AG20443 (cell line): ENCODE measurements at places on chromosomes 4 and X.

- DNase-seq = peak; percentile 88
These were observed 21.8 kb downstream of the SPRY1 start for GRCh38 chr4:123418351-123418931.

- DNase-seq = no peak
These were observed 19.5 kb downstream of the SMAD1 start for GRCh38 chr4:145501051-145501660.

GRCh38 chr4:32488690-32489089, 1768.5 kb downstream of the PCDH7 start:
- no peak for DNase-seq

DNA sequence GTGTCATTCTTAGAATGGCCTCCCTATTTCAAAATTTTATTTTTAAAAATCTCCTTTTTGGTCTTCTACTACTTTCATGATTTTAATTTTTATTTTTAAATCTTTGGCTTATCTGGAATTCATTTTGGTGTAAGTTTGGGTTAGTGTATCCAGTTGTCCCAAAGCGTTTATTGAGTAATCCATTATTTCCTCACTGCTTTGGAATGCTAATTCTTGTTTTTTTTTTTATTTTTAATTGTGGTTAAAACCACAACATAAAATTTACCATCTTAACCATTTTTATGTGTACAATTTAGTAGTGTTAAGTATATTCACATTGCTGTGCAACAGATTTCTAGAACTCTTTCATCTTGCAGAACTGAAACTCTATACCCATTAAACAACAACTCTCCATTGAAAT, 8.7 kb downstream of the CITED1 start:
- no peak for DNase-seq

- DNase-seq = no peak
These were observed 9.0 kb downstream of the ZNF275 start for GRCh38 chrX:153342762-153343558.

- no peak for DNase-seq
These were observed 103.9 kb downstream of the USP9X start for GRCh38 chrX:41189156-41189555.
